ENCODE measurements at places on chromosomes 2 and 18. TPM values are rescaled to one million over a fixed set of nuclear protein-coding genes. Genes with fewer than 3 reads are reported as not detected.
A peak's percentile ranks its signal among the peaks of the same experiment; 100 is the strongest.

GRCh38 chr2:144999071-144999875 lies 479.4 kb upstream of the ZEB2 start:
- no peak overlapping the region for H3K4me3 ChIP-seq
- no peaks in the 10 kb centered on the region for H3K4me1 ChIP-seq
- H3K36me3 ChIP-seq, result no peaks in the 10 kb centered on the region

DNA sequence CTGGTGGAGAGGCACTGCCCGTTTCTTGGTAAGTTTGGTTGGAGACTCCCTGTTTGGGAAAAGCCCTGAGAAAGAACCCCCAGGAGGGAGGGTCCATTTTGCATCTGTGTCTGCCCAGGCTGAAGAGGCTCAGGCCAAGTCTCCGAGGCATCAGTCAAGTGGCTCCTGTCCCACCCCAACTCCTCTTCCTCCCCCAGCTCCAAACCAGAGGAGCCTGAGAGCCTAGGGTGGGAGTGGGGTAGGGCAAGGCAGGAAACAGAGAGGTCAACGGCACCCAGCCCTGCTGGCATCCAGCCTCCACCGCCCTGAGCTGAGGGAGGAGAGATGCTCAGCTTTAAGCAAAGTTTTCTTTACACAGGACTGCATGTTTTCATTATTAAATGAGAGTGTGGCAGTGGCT lies 38.2 kb downstream of the CYP27C1 start:
- no peaks in the 10 kb centered on the region for H3K27me3 ChIP-seq
- no peak overlapping the region for H3K4me3 ChIP-seq
- H3K36me3 ChIP-seq, result no peaks in the 10 kb centered on the region
- H3K4me1 ChIP-seq, result peaks cover 9% of the 10 kb centered on the region
- H3K27ac ChIP-seq, result no peak overlapping the region
- peak; percentile 14 for DNase-seq

GRCh38 chr2:134429886-134430285 lies 176.0 kb downstream of the MGAT5 start:
- no peak overlapping the region for H3K27ac ChIP-seq
- H3K4me1 ChIP-seq, result no peaks in the 10 kb centered on the region
- H3K36me3 ChIP-seq, result no peaks in the 10 kb centered on the region
- H3K27me3 ChIP-seq, result no peaks in the 10 kb centered on the region

- no peak overlapping the region for H3K27ac ChIP-seq
- no peaks in the 10 kb centered on the region for H3K4me1 ChIP-seq
- H3K27me3 ChIP-seq, result no peaks in the 10 kb centered on the region
- H3K4me3 ChIP-seq, result no peak overlapping the region
- peaks cover 62% of the 10 kb centered on the region for H3K36me3 ChIP-seq
Observed at GRCh38 chr2:11790228-11790627, 43.8 kb downstream of the LPIN1 start.

DNA sequence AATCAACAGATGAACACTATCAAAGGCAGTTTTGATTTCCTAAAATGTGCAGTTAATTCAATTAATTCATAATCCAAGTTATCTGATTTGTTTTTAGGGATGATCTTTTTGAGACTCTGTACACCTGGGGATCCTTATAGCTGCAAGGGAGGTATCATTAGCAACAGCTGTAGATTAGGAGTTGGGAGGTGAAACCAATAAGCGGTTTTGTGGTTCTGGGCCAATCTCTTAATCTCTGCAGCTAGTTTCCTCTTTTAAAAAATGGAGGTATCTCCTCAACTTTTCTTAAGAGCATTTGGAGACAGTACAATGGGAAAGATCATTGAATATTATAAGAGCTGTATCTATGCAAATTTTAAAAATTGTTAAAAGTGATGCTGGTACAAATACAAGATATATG lies 126.0 kb downstream of the MC4R start:
- H3K27me3 ChIP-seq, result no peaks in the 10 kb centered on the region
- DNase-seq, result no peak
- no peaks in the 10 kb centered on the region for H3K4me1 ChIP-seq
- no peak overlapping the region for H3K27ac ChIP-seq

- H3K4me3 ChIP-seq, result no peak overlapping the region
- no peak for DNase-seq
- H3K36me3 ChIP-seq, result no peaks in the 10 kb centered on the region
Observed at GRCh38 chr2:173290518-173290917, 64.2 kb upstream of the CDCA7 start.

DNA sequence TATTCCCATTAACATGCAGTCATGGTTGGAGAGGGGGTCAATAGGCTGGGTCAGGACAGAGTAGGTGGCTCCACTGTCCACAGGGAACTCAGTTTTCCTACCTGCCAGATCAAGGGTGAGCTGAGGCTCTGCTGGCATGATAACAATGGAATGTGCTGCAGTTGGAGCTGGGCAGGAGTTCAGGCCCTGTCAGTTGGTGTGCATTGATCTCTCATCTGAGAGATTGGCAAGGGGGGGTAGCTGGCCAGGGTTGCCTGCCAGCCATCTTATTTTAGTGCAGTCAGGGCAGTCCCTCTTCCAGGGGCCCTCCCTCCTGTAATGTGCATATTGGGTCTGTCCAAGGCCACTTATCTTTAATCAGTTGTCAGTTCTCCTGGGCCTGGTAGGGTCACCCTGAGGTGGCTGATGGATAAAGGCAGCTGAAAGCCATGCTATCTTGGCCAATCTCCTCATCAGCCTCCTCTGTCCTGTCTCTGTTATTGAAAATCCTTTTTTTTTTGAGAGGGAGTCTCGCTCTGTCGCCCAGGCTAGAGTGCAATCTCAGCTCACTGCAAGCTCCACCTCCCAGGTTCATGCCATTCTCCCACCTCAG lies 38.1 kb upstream of the CCBE1 start:
- no peak for DNase-seq
- H3K4me3 ChIP-seq, result no peak overlapping the region
- H3K27ac ChIP-seq, result no peak overlapping the region

- no peaks in the 10 kb centered on the region for H3K36me3 ChIP-seq
- H3K27me3 ChIP-seq, result no peaks in the 10 kb centered on the region
- no peak overlapping the region for H3K27ac ChIP-seq
- DNase-seq, result no peak
Observed at GRCh38 chr2:6077585-6077984, 385.4 kb downstream of the SOX11 start.

AOX1 gene
- 1.6 TPM for polyA plus RNA-seq

ABI2 gene
- 13.4 TPM for polyA plus RNA-seq

GAREM2 gene
- polyA plus RNA-seq, result 2.4 TPM

PDE1A gene
- 0.69 TPM for polyA plus RNA-seq

AQP12A gene
- polyA plus RNA-seq, result not detected

Measured in sigmoid colon (tissue), 7 donors.